ENCODE measurements at places on chromosomes 3 and 15.
A peak's percentile ranks its signal among the peaks of the same experiment; 100 is the strongest.

DNA sequence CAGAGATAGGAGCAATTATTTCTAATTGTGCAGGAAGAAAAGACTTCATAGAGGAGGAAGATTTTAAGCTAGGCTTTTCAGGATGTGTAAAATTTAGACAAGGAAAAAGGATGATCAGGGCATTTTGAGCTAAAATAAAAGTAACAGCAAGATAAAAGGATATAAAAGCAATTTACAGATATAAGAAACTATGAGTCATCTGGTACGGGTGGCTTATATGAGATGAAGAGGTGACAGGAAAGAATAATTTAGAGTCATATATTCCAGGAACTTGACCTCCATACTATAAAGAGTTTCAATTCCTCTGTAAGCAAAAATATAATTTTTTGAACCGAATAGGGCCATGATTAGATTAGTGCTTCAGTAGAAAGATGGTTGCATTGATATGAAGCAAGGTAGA, 273.7 kb downstream of the RBMS3 start:
- DNase-seq: no peak

- DNase-seq: no peak
Measured at GRCh38 chr15:63344731-63345390, 36.8 kb downstream of the CA12 start.

- DNase-seq: no peak
Measured at GRCh38 chr3:27349832-27350231, 19.4 kb downstream of the NEK10 start.

GRCh38 chr3:1506090-1506489, 413.3 kb downstream of the CNTN6 start:
- DNase-seq: no peak

- no peak for DNase-seq
Measured at GRCh38 chr3:126760541-126760940, 56.5 kb downstream of the CHCHD6 start.

GRCh38 chr3:39095778-39096177, 11.6 kb downstream of the GORASP1 start:
- DNase-seq: no peak

- no peak for DNase-seq
Measured at GRCh38 chr3:56796202-56796601, 5.5 kb downstream of the ARHGEF3 start.

DNA sequence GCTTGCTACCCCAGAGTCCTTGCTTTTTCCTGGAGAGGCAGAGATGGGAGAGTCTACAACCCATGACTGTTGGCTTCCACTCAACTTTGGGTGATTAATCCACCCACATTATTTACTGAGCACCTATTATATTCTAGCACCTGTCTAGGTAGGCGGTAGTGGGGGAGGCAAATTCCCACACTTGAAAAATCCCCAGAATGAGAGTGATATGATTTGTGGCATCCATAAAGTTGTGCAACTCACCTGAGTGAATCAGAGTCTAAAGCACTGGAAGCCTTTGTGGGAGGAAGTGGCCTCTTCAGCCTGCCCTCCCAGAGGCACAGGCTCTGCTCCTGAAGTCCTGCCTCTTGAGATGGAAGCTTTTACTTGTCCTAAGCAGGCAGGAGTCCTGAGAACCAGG, 40.4 kb upstream of the CTNNB1 start:
- no peak for DNase-seq

- no peak for DNase-seq
Measured at GRCh38 chr15:63509056-63509954, 4.9 kb downstream of the USP3 start.

- DNase-seq: no peak
Measured at GRCh38 chr3:86239946-86240345, 751.0 kb downstream of the VGLL3 start.

GRCh38 chr3:123618768-123619484, 34.1 kb upstream of the HACD2 start:
- peak; percentile 16 for DNase-seq

GRCh38 chr3:175176556-175176955, 317.4 kb downstream of the NAALADL2 start:
- DNase-seq: no peak

- DNase-seq: no peak
Measured at GRCh38 chr3:187322291-187322690, 30.8 kb upstream of the MASP1 start.

DNA sequence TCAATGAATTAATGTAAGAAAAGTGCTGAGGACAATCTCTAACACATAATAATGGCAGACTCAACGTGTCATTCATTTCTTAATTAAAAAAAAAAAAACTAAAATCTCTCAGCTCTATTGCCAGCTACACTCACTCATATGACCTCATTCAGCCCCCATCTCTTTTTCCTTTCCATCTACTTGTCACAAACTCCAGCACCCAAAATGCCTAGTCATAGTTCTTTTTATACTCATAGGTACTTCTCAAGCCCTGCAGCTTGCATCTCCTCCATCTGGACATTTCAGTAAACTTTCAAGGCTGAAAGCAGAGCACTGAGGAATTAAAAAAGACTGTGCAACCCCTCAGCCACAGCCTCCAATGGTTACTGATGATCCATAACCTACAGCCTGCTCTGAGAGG, 109.8 kb downstream of the PLCH1 start:
- no peak for DNase-seq

DNA sequence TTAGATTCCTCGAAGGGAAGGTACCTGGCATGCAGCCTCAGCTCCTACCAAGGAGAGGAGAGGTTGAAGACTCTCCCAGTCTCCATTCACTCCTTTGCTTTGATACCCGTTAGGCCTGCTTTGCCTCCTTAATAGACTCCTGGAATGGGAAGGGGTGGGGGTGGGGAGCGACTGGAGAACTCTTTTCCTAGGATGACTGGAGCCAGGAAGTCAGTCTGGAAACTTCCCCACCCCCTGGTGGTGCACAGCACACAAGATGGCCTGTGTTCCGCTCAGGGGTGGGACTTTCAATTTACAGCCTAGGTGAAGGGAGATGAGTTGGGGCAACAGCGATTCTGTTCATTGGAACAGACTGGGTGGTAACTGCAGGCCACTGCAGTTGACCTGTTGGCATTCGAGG, 21.4 kb upstream of the CELF6 start:
- no peak for DNase-seq

DNA sequence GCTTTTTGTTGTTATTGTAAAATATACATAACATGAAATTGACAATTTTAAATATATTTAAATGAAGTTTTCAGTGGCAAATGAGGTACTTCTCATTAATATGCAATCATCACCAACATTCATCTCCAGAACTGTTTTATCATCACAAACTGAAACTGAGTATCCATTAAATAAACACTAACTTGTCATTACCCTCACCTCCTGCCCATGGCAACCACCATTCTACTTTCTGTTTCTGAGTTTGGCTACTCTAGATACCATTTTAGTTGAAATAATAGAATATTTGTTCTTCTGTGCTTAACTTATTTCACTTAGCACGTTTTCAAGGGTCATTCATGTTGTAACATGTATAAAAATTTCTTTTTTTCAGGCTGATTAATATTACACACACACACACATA, 834.3 kb downstream of the PLOD2 start:
- no peak for DNase-seq

DNA sequence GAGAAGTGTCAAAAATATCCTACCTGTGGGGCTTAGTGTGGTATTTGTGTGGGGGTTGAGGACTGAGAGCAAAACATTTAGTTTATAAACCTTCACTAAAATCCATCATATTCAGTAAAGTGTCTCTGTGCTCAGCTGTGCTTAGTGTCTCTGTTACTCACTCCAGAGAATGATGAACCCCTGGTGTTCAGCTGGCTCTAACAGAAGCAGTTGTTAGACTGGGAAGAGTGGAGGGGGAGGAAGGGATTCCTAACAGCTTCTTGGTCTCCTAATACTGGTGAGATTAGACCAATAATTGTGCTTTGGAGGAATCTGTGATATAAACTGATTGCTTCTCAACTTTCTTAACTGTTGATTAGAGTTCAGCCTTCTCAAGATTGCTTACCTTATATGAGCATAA, 1123.5 kb downstream of the ROBO2 start:
- DNase-seq: no peak
